Activated CD8-positive, alpha-beta T cell treated with anti-CD3 and anti-CD28 coated beads for 36 hours (primary cell): ENCODE measurements at places on chromosomes 7 and 10.

DNA sequence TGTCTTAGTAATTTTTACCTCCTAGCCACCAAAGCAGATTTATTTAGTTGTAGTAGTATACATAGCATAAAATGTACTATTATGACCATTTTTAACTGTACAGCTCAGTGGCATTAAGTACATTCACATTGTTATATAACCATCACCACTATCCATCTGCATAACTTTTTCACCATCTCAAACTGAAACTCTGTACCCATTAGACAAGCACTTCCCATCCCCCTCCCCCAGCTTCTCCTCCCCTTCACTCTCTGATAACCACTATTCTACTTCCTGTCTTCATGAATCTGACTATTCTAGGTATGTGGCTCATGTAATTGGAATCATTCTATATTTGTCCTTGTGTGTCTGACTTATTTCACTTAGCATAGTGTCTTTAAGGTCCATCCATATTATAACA, 71.9 kb downstream of the MRPL32 start:
- peak; percentile 59 for DNase-seq

GRCh38 chr7:40544221-40544723, 409.5 kb downstream of the SUGCT start:
- no peak for DNase-seq

DNA sequence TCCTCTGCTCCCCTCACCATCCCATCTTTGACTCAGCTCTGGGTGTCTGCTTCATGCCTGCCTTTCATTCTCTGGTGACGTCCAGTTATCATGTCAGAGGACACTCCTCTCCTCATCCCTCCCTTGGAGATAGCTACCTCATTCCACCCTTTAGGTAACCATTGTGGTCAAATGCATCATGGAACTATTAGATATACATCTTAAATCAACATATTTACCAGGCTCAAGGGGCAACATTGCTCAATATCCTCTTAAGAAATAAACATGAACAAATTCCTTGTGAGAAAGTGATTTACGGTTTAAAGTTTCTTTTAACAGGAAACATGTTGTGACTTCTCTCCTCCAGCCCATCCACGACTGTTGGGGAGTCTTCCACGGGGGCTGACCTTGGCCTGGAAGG, 511.6 kb upstream of the IGFBP3 start:
- DNase-seq = no peak

- no peak for DNase-seq
These were observed 29.3 kb upstream of the OSBPL3 start for GRCh38 chr7:25009257-25009656.

- no peak for DNase-seq
These were observed 12.6 kb upstream of the NPFFR1 start for GRCh38 chr10:70296406-70296899.

GRCh38 chr7:2274666-2275065, 32.6 kb downstream of the NUDT1 start:
- DNase-seq = no peak

DNA sequence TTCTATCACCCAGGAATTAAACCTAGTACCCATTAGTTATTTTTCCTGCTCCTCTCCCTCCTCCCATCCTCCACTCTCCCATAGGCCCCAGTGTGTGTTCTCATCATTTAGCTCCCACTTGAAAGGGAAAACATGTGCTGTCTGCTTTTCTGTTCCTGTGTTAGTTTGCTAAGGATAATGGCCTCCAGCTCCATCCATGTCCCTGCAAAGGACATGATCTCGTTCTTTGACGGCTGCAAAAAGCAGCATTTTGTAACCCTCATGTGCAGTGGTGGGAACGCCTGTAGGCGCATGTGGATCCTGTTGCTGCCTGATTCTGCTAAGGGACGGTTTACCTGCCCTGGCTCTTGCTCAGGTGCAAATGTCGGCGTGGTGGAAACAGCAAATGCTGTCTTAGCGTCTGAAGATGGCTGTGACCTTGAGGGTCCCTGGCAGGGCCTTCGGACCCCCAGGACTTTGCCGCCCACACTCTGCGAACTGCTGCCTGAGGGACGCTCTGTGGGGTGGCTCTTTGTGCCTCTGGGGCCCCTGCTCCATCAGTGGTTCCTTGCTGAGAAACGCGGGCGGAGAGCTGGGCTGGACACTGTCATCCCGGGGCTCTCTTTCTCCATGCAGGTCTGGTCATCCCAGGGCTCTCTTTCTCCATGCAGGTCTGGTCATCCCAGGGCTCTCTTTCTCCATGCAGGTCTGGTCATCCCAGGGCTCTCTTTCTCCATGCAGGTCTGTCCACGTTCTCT, 5.6 kb upstream of the MTG1 start:
- DNase-seq = no peak

- no peak for DNase-seq
These were observed 226.7 kb downstream of the SNX13 start for GRCh38 chr7:17713584-17713983.

DNA sequence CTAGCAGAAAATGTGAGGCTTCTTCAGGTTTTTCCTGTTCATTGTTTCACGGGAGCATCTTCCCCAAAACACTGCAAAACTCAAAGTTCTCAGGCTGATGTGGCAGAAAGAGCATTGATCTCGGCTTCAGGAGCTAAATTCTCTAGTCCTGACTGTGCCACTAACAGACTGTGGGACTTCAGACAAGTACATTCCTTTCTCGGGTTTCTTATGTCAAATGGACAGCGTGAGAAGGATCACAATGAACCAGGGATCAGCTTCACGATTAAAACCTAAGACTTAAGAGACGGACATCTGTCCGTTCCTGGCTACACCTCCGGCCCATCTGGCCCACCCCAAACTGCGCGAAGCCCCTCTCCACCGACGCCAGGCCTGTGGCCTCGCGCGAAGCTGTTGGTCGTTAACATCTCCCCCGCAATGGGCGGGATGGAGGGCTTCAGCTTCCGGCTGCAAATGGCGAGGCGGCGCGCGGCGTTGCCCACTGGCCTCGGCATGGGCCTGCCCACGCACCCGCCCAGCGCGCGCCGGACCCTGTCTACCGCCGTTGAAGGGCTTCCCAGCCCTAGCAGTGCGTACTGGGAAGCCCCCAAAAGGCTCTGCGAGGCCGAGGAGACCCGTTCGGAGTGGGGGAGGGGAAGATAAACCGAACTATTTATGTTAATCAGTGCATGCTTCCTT, 549 bp upstream of the DDX50 start:
- peak; percentile 85 for DNase-seq

DNA sequence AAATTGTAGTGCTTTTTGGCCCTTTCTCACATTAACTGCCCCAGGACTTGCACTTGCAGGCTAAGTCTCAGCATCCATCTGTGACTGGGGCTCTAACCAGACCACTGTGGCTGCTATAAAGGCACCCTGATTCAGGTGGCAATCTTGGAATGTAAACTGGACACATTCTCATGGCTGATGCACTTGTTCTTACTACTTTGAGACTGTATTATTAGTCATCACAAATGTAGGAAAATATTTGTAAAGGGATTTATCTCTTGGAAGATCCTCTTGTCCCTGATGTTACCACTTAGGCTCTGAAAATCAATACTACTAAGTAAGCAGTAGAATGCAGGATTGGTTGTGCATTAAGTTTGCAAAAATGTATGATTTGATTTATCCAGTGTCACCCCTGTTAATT, 25.0 kb downstream of the PDE1C start:
- DNase-seq = no peak

DNA sequence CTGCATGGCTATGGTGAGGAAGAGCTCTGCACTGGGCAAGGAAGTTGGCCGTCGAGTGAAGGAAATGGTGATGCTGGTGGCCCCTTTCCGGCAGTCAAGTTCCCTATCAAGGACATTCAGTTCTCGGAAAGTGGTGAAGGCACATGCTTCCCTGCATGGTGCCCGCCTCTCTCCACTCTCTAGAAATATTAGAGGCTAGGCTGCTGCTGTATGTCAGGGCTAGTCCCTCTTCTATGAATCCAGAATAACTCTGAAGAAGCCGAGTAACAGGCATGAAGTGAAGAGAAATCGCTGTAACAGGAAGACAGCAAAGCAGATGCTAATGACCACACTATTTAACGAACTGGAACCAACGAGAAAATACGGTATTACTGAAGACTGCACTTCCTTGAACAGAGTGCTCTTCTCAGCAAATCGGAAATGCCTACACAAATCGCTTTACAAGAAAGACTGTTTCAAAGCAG, 5.4 kb downstream of the IDI1 start:
- DNase-seq = peak; percentile 30

DNA sequence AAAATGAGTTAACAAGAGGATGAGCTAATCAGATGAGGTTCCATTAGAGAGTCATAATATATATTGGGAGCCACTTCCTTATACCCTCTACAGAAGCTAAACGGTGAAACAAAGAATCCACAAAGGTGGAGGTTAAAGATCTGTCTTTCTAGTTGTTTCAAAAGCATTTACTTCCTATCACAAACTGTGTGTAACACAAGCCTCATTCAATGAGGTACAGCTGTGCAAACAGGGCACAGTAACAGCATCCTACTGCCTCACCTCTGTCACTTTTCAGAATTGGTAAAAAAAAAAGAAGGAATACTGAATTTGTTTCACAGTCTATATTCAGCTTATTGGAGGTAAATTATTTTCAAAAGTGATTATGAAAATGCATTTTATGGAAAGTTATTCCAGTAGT, 128.7 kb downstream of the AGMO start:
- DNase-seq = no peak

- DNase-seq = no peak
These were observed 235.5 kb upstream of the MEOX2 start for GRCh38 chr7:15922002-15922401.

- no peak for DNase-seq
These were observed 102.4 kb upstream of the KLF6 start for GRCh38 chr10:3887404-3887803.

- no peak for DNase-seq
These were observed 53.8 kb upstream of the CPXM2 start for GRCh38 chr10:123945325-123945920.

DNA sequence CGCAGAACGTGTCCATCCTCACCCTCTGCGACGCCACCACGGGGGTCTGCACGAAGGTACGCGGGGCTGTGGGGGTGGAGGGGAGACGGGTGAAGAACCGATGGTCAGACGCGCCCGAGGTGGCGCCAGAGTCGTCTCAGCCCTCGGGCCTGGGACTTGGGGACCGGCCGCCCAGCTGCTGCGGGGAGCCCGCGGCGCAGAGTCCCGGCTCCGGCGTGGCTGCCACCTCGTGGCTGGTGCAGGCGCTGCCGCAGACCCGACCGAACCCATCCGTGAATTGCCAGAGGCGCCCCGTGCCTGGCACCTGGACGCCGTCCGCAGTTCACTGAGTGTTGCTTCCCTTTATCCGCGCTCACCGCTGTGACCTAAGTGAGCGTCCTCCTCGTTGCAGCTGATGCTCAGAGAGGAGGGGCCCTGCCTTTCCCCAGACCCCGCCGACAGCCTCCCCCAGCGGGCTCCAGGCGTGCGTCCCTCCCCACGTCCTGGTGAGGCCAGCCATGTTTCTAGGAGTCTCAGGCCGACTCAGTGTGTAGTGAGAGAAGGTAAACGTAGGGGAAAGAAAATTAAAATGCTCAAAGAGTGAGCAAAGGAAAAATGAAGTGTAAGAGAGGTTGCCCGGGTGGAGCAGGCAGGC, 208.7 kb downstream of the PAXIP1 start:
- peak; percentile 42 for DNase-seq

GRCh38 chr10:114259824-114260223, 20.8 kb downstream of the VWA2 start:
- no peak for DNase-seq

- DNase-seq = no peak
These were observed 8.0 kb downstream of the VSIR start for GRCh38 chr10:71765176-71765904.

DNA sequence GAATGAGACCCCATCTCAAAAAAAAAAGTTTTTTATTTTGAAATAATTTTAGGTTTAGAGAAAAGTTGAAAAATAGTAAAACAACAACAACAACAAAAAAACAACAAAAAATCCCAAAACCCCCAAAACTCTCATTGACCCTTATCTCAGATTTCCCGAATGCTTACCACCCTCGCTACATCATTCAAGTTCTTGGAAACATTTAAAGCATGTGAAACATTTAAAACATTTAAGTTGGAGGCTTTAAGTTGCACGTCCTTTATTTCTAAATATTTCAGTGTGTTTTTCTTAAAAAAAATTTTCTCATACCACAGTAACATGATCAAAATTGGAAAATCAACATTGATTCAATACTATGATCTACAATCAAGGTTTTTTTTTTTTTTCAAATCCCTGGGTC, 382 bp upstream of the ARMS2 start:
- no peak for DNase-seq

DNA sequence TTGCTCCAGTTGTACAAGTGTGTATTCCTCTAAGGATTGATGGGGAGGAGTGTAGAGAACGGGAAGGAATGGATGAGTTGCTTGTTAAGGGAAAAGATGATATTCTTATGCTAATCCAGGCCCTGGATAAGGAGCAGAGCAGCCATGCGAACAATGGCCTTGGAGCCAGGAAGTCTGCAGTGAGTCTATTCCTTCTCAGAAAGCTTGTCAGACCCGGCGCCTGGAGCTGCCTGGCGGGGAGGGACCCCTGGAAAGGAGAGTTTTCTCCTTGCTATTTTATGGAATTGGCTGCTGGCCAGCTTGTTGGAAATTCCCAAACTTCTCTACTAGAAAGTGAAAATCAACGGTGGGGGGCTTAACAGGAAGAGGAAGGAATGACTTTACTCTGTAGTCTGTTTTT, 89.1 kb downstream of the MMRN2 start:
- DNase-seq = no peak

- DNase-seq = peak; percentile 28
These were observed 34.5 kb upstream of the MEOX2 start for GRCh38 chr7:15720849-15721471.

DNA sequence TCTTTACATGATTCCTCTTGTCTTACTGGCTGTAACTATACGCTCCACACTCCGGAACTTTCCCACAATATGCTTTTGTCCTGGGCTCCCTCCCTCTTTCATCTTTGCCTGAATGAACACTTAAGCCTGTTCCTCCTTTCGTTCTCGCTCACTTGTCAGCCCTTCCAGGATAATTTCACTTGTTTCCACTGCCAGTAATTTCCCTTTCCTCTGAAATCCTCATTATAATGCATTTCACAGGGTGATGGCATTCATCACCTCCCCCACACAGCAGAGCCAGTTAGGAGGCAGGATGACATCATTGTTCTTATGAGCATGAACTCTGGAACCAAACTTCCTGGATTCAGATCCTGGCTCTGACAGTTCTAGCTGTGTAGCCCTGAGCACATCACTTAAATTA, 372.6 kb downstream of the GPR158 start:
- no peak for DNase-seq

- DNase-seq = peak; percentile 91
These were observed 15.6 kb downstream of the PDAP1 start for GRCh38 chr7:99392659-99393354.

GRCh38 chr7:50953820-50954219, 171.1 kb upstream of the GRB10 start:
- no peak for DNase-seq
